ENCODE measurements at places on chromosomes 7 and 10.

- DNase-seq: peak; percentile 8
These were observed 213.9 kb downstream of the NSUN6 start for GRCh38 chr10:18437486-18437885.

- no peak for DNase-seq
These were observed 49.4 kb upstream of the OCM start for GRCh38 chr7:5831196-5831595.

DNA sequence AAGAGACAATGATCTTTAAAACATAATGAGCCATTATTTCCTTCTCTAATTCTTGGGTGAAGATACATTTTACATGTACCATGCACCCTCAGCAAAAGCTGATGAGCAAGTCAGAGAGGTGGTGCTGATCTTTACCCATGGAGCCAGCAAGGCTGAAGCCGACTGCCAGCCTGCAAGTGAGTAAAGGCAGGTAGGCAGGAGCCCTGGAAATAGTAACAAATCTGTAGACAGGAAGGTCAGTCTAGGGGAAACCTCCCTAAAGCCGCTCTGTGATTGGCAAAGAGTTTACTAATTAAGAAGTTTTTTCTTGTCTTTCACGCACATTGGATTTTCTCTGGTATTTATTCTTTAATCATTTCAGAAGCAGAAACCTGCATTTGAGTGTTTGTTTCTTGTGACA lies 67.9 kb downstream of the PRKCQ start:
- no peak for DNase-seq

DNA sequence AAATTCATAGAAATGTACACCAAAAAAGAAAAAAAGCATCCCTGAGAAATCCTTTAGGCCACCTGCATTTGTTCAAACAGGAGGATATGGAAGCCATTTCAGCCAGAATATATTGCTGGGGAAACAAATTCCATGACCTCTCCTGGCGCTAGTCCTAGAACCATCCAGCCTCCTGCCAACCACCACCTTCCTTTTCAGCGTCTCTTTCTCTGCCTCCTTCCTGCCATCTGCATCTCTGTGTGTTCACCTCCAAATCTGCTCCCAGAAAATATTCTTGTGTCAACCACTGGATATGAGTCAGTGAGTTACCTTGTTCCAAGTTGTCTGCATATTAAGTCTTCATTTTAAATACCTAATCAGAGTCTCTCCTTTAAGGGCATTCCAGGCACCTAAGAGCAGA lies 50.6 kb upstream of the NPY start:
- DNase-seq: no peak

DNA sequence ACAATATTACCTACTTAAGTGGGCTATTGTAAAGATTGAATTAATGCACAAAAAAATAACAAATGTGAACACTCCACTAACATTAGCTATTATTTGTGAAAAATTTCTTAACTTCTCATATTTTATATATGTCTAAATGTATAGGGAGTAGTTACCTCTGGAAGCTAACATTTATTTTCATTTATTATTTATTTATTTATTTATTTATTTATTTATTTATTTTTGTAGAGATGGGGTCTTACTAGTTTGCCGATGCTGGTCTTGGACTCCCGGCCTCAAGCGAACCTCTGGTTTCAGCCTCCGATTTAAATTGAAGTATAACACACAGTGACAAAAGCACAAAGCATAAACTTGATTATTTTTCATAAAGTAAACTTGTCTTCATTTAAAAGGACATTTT lies 5.1 kb upstream of the SPOCK2 start:
- no peak for DNase-seq

- peak; percentile 27 for DNase-seq
These were observed 55.7 kb downstream of the IKZF1 start for GRCh38 chr7:50359995-50360925.

GRCh38 chr10:104434601-104435000 lies 81.0 kb downstream of the CFAP58 start:
- no peak for DNase-seq

DNA sequence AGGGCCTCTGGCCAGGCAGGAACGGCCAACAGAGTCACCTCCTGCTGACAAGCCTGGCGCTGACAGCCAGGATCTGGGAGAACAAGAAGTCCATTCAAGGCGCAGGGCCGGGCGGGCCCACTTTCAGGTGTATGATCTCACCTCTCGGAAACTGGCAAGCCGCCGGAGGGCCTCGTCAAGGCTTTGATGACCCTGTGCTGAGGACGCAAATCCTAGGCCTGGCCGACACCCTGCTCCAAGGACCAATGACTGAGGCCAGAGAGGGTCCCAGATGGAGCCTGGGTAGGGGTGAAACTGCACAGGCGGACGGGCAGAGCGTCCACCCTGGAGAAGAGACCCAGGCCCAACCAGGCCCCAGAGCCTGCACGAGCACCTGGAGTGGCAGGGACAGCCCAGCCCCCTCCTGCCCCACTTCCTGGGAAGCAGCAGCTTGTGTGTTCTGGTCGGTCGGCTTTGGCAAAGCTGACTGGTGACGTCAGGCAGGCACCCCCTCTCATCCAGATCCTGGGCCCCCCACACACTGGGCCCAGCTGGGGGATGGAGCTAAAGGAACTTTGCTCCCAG lies 30.6 kb downstream of the MYL10 start:
- no peak for DNase-seq

GRCh38 chr7:124073310-124073645 lies 40.4 kb upstream of the TMEM229A start:
- no peak for DNase-seq

- DNase-seq: no peak
These were observed 34.7 kb downstream of the PRSS2 start for GRCh38 chr7:142805350-142806021.

GRCh38 chr10:3054851-3055199 lies 12.5 kb upstream of the PFKP start:
- DNase-seq: no peak

- DNase-seq: no peak
These were observed 179.1 kb upstream of the FZD1 start for GRCh38 chr7:91085175-91085574.

- no peak for DNase-seq
These were observed 63.0 kb downstream of the NEURL1 start for GRCh38 chr10:103556383-103557007.

DNA sequence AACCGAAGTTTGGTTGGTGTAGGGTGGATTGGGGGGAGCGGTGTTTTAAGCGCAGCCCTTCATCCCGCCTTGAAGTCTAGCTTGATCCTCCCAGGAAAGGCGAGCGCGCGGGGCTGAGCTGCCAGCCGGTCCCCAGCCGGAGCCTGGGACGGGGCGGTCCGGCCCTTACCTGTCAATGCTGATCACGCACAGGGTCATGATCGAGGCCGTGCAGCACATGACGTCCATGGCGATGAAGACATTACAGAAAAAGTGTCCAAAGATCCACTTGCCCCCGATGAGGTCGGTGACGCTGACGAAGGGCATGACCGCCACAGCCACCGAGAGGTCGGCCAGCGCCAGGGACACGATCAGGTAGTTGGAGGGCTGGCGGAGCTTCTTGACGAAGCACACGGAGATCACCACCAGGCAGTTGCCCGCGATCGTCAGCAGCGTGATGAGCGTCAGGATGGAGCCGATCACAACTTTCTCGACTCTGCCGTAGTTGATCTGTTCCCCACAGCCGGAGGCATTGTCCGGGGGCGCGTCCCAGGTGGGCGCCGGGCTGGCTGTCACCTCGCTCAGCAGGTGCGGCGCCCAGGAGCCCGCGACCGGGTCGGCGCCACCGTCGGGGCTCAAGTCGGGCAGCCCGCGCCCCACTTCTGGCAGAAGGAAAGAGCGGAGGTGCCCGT lies 740 bp downstream of the HTR7 start:
- no peak for DNase-seq

- DNase-seq: no peak
These were observed 104.9 kb upstream of the KCND2 start for GRCh38 chr7:120168066-120168465.

DNA sequence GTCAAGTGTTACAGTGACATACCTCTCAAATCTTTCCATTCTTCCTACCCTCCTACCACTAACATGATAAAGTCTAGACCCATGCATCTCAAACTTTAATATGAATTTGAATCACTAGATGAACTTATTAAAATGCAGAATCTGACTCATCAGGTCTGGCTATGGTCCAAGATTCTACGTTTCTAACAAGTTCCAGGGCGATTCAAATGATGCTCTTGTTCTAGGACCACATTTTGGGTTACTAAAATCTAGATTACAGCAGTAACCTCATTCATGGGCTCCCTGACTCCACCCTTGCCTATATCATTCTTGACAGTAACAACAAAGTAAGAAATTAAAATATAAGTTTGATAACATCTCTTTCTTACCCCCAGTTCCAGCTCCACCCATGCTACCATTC lies 124.8 kb upstream of the LSM8 start:
- DNase-seq: no peak

DNA sequence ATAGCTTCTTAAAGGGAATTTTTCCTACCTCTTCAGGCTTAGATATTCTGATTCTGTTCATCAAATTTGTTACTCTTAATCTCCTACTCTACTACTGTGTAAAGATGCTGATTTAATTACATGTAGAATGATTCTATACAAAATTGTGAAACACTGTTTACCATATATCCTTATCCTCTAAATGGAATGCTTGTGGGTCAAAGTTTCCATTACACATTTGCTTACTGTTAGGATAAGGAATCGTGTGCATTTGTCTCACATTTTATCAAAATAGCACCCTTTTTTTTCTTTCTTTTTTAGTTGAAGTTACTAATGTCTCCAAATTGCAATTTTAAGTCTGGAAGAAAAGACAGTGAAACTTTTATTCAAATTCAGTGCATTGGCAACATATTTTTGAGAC lies 65.3 kb downstream of the TFEC start:
- peak; percentile 16 for DNase-seq

DNA sequence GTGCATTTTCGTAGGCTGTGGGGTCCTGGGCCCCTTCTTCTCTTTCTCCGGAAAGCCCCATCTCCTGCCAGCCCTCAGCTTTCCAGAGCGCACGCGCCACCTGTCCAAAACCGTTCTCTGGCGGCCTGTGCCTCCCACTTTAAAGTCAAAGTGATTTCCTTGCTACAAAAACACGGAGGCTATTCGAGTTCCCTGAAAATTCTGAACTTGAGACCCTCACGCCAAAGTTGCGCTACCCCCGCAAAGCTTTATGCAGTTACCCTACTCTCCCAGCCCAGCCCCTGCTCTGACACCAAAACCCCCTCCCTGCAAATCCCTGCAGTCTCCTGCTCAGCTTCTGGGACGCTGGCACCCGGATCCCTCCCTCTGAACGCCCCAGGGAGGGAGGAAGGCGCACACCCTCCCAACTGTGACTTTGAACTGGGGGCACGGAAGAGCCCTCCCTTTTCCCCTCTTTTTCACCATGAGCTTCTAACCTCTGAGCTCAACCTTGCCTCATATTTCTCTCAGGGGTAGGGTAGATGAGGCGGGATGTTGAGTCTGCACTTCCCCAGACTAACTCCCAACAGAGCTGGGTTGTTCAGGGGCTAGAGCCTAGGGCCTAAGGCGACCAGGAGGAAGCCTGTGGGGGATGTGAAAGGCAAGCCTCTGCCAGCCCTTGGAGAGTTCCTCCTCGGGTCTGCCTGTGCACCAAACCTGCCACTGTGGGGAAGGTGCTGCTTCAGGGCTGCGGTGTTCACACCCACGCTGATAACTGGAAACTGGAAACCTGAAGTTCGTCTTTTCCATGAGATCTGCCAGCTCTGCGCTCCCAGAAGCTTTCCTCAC lies 2.7 kb upstream of the PAX4 start:
- DNase-seq: peak; percentile 5

DNA sequence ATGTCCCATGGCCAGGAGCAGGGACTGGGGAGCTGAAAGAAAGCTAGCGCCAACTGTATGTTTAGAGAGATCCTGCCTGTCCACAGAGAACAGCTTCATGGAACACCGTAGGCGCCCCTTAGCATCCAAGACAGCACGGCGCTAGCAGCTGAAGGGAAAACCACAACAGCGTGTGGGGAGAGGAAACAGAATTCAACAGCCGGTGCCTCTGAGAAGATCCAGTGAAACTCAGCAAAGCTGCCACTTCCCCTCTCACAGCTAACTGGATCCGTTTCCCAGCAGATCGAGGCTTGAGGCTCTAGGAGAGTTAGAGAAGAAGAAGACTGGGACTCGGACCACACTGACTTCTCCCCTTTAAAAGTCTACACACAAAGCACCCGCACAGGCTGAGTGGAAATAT lies 145.0 kb downstream of the MAD1L1 start:
- DNase-seq: no peak

- DNase-seq: peak; percentile 63
These were observed 205.8 kb upstream of the FRMD4A start for GRCh38 chr10:14536241-14537213.

GRCh38 chr10:79088176-79088575 lies 19.4 kb downstream of the ZMIZ1 start:
- no peak for DNase-seq

GRCh38 chr7:133155146-133155545 lies 73.3 kb upstream of the CHCHD3 start:
- no peak for DNase-seq

- DNase-seq: no peak
These were observed 18.0 kb downstream of the TMEM106B start for GRCh38 chr7:12229046-12229445.

- DNase-seq: no peak
These were observed 14.5 kb downstream of the CARD11 start for GRCh38 chr7:3029138-3029537.

DNA sequence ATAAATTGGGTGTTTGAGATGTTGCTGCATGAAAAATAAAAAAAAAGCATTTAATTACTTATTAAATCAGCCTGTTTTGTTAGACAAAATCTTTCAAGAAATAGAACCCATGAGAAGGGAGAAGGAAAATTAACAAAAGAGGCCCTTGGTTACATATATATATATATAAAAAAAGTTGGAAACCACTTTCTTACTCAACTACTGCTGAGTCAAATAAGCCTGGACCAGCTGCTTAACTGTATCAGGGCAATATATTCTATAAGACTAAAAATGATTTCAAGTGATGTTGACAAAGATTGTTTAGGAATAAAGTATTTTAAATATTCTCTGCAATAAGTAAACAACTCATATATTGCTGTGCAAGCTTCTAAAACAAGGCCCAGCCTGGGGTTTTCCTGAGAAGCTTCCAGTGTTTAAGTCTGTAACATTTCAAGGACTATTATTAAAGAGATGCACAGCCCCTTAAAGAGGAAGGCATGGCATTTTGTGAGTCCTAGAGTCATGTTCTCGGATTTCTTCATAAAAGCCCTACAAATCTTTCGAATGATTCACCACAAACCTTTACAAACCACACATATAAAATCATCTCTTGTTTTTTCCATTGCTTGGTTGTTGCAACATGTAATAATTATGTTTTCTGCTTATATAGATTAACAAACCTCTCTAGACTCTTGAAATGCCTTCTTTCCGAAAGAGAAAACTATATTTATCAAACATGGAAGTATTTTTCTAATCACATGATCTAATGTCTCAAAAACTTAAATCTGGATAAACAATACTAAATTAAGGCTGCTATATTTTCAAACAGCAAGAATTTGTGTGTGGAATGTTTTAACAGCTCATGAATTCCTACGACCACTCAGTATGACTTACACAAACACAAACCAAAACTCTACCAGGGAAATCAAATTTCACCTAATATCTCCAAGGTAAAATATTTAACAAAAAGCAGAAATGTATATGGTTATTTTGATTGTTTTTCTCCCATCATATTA lies 14.3 kb downstream of the JAZF1 start:
- no peak for DNase-seq

All from OCI-M1 (cell line).